ENCODE measurements at places on chromosomes 6 and 20. TPM values are rescaled to one million over a fixed set of nuclear protein-coding genes. Genes with fewer than 3 reads are reported as not detected.
A peak's percentile ranks its signal among the peaks of the same experiment; 100 is the strongest.

GRCh38 chr6:149289192-149289781, 28.2 kb upstream of the TAB2 start:
- DNase-seq: no peak

The RTEL1 gene
- total RNA-seq: 18.8 TPM

DNA sequence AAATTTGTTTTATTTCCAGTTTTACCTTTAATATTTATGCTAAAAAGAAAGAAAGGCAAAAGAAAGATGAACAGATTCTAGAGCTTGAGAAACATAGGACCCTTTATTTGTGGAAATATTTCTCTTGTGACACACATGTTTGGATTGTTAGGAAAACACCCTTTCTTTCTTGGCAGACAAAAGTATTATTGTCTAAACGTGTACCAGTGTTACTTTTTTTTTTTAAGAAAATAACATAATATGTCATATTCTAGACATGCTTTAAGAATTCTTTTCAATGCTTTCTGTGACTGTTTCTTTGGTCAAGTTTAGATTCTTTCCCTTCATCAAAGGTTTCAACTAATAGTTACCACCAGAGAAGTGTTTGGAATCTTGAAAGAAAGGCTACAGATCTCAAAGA, 183.4 kb upstream of the CNR1 start:
- no peak for DNase-seq

The HLA-DPA1 gene
- 19.7 TPM for total RNA-seq

DNA sequence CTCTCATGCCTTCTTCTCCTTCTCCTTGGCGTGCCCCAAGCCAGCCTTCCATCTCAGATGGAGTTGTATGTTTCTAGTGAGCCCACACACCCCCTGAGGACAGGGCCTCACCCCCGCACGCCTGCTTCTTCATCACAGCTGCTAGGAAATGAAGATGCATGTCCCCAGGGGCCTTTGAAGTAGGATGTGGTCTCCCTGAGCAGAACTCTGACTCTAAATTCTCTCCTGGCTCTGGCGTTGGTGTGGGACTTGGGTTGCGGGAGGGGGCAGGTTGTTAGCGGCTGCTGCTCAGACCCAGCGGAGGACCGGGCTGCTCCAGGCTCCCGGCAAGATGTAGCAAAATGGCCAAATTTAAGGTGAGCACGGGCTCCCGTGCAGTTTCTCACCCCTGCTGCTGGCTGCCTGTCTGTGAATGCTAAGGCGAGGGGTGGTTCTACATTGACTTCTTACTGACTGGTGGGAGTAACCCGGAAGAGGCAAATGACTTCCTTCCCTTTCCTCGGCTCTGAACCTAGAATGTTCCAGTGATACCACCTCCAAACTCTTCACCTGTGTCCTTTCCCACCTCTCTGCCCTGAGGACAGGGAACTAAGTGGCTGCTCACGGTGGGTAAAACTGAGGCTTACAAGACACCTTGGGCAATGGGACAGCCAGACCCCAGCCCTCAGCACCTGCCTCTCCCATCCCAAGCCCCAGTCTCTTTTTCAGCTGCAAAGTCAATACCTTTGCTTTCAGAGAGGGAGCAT, 8.8 kb downstream of the SYNJ2 start:
- DNase-seq: no peak

DNA sequence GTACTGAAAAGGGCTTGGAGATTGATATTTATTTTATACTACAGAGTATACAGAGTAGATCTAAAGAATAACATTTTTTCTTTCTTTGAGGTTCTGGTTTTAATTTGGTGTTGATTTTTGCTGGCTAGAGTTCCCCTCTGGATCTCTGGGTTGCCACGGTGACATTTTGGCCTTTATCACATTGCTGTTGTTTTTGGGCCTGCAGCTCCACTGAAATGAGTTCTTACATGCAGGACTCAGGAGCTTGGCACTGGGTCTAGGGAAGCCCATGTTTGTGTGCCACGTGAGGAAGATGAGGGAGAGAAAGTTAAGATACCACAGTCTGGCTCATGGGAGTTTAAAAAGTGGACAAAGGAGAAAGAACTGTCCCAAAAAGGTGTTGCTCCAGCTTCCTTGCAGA, 7.4 kb upstream of the TFAP2C start:
- no peak for DNase-seq

GRCh38 chr6:50952092-50952907, 133.6 kb downstream of the TFAP2B start:
- DNase-seq: no peak

DNA sequence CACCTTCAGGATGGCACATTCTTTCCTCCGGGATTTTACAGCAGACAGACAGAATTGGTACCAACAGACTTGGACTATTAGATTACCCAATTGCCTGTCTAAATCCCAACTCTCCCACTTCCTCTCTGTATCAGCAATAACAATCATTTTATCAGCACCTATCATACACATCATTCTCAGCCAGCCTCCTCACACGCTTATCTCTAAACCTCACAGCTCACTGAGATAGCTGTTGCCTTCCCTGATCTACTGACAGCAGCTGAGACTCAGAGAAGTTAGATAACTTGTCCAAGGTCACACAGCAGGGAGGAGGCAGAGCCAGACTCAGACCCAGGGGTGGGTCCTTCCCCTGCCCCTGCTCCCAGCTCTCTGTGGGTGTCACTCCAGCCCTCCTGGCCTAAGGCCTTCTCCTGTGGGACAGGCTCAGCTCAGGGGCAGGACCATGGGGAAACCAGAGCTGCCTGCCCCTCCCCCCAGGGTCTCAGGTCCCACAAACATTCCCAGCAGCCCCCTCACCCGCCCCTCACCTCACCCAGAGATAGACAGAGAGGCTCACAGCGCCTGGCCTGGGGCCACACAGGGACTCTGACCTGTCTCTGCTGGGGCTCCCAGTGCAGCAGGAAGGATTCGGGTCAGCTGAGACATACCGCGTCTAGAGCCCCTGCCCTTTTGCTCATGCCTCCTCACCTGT, 92.8 kb downstream of the GRM4 start:
- DNase-seq: no peak

DNA sequence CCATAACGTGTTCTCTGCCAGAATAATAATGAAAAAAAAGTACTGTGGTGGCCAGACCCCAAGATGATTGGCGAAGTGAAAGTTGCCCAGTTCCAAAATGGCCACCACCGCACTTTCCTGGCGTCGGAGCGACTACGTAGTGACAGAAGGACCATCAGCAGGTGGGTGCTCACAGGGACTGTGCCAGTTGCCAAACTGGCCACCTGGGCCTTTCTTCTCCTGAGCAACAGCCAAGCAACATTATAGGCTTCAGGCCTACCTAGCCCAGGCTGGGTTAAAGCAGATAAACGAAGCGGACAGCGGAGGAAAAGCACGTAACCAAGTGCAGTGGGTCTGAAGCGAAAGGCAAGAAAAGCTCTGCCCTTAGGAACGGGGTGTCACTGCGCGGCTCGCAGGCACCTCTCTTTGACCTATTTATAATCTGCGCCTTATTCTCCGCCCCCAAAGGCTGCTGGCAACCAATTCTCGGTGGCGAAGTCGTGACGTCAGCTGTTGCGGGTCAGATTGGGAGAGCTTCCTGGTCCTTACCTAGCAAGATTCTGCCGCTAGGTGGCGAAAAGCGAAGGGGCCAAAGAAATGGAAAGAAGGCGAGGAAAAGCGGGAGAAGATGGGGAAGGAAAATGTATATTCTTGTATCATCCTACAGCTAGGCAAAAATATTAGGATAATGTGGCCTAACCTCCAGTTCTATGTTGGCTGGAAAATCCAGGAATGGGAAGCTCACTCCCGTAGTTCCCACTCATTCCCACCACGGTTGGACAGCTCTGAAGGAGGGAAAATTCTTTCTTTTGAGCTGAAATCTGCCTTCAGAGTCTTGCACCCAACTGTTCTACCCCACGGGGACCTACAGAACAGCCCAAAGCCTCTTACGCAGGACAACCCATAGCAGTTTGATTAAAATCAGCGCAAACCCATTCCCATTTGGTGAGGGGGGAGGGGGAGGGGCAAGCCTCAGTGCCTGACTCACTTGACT, 6.9 kb upstream of the MOG start:
- DNase-seq: peak; percentile 99

GRCh38 chr20:50256577-50256976, 65.9 kb downstream of the CEBPB start:
- no peak for DNase-seq

DNA sequence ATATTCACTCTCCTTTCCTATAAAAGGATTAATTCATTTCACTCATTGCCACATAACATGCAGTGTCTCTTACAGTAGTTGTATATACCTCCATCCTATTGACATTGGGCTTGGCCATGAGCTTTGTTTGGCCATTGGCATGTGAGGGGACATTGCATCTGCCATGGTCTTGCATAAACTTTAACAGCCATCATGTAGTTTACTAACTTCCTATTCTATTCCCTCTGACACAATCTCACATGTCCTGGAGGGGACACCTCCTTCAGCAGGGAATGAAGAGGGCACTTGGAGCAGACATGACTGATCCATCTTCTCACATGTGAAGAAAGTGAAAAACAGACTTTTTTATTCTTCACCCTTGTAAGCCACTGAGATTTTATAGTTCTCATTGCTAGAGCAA, 115.5 kb upstream of the MARCKS start:
- no peak for DNase-seq

DNA sequence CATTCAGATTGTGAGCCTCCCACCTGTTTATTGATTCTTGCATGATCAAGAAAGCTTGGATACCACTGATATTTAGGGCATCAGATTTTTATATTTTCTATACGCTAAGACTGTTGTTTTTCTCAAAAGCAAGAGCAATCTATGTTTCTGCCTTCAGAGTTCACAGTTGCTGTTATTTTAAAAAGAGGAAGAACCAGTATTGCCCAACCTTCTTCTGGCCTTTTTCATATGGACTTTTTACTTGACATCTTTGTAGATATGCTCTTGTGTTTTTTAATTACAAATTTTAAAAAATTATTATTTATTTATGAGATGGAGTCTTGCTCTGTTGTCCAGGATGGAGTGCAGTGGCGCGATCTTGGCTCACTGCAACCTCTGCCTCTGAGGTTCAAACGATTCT, 28.9 kb downstream of the SLC17A5 start:
- DNase-seq: no peak

The OPN5 gene
- total RNA-seq: not detected

- DNase-seq: no peak
Observed at GRCh38 chr6:23661549-23661948, 464.5 kb upstream of the NRSN1 start.

The UNC5CL gene
- 4.4 TPM for total RNA-seq

DNA sequence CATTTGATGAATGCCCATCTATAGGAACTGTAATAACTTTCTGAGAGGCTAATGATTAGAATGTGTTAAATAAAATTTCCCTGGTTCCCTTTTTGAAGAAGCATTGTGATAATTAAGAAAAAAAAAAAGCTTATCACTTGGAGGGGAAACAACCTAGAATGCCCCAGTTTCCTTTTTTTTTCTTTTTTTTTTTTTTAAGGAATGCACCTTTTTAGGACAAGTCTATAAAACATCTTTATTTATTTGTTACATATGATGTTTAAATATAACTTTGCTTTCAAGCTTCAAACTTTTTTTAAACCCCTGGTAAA, 7.3 kb upstream of the MRPS10 start:
- DNase-seq: no peak

The SYNE1 gene
- 49.4 TPM for total RNA-seq

The TMEM74B gene
- total RNA-seq: 4.0 TPM

GRCh38 chr6:73704260-73704659, 8.3 kb downstream of the CD109 start:
- DNase-seq: no peak

DNA sequence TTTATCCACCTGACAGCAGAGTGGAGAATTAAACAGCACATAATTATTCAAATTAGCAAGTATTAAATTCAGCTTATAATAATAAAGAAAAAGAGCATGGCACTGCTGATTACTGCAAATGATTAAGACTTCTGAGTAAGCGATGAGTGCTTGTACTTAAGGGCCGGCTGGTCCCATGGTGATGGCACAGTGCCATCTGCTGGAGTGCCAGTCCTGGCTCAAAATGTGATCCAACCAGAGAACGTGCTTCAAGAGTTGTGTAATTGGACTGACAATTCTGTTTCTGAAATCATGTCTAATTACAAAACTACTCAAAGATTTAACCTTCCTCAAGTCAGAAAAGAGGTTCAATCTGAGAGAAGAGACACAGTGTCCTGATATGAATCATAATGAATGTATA, 181.6 kb upstream of the RGS17 start:
- peak; percentile 12 for DNase-seq

The THBS2 gene
- 11.5 TPM for total RNA-seq

DNA sequence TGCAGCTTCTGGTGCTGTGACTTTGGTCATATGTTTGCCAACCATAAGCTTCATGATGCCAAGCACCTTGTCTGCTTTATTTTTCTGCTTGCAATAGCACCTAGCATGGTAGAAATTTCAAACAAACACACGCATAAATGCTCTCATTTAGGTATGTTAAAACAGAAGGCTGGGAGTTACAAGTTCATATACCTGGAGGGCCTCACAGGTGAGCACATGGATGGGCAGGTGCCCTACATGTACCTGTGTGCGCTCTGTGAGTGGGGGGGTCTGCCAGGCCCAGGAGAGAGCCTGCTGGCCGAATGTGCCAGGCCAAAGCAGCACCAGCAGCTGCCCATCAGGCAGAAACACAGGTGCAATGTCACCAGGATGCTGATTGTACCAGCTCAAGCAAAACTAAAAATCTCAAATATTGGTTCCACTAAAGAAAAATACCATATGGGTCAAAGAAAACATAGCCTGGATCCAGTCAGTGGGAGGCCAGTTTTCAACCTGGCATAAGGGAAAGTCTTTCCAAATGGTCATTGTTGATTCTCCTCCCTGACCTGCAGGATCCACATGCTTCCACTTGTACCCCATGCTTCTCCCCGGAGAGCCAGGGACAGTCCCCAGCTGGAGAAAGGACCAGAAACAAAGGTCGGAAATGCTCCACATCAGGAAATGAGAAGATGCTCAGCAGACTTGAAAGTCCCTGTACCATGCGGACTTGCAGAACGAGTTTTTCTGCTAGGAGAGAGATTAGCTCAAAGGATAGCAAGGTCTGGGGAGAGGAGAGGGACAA, 7.2 kb upstream of the PFDN4 start:
- peak; percentile 45 for DNase-seq

GRCh38 chr6:137341681-137342195, 122.6 kb upstream of the IFNGR1 start:
- DNase-seq: peak; percentile 17

DNA sequence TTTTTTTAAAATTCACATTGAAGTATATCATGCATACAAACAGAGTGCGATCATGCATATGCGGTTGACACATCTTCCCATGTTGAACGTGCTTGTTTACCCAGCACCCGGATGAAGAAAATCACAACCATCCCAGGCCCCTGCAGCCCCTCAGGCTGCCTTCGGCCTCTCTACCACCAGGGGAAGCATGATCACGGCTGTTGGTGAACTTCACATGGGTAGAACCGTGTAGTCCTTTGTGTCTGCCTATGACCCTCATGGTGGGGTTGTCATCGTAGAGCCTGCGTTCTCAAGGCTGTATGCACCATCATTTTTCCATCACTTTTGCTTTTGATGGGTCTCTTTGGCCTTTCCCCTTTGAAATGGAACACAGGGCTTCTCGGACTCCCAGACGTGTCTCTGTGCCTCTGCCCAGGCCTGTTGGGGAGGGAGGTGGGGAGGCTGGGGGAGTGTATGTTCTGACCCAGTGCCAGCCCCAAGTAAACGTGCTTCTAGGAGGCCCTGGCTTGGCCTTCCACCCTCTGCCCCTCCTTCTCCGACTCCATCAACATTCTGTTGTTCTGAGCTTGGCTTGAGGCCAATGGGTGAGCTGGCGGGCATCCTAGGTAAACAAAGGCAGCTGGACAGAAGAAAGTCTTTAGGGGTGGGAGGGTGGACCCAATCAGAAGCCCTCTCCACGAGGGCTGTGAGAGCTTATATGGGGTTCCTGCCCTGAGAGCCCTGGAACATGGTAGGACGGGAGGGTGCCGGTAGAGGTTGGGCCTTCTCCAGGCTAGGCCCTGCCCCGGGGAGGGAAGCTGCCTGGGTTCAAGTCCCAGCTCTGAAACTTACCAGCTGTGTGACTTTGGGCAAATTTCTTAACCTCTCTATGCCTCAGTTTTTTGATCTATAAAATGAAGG, 39.7 kb downstream of the TGM2 start:
- DNase-seq: peak; percentile 65
